ENCODE measurements at places on chromosomes 2 and 18.

- DNase-seq, result no peak
These were observed 40.2 kb downstream of the GRB14 start for GRCh38 chr2:164581050-164581449.

- peak; percentile 53 for DNase-seq
These were observed 572 bp downstream of the RPS27A start for GRCh38 chr2:55232863-55233657.

DNA sequence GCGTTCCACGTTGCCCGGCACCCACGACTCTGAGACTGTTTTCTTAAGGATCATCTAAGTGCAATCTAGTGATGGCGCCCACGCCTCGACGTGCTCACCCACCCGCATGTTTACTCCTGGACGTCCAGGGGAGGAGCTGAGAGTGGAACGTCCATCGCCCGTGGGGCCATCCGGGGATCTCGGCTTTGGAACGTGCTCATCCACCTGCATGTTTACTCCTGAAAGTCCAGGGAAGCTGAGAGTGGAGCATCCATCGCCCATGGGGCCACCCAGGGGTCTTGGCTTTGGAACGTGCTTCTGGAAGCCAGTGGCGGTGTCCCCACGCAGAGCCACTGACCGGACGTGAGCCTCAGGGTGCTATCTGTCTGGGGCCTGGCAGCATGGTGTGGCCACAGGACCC lies 45.6 kb upstream of the SALL3 start:
- DNase-seq, result no peak

- DNase-seq, result no peak
These were observed 437.3 kb downstream of the ZNF521 start for GRCh38 chr18:24914685-24915084.

- DNase-seq, result no peak
These were observed 44.6 kb downstream of the TBC1D8 start for GRCh38 chr2:101106453-101107181.

DNA sequence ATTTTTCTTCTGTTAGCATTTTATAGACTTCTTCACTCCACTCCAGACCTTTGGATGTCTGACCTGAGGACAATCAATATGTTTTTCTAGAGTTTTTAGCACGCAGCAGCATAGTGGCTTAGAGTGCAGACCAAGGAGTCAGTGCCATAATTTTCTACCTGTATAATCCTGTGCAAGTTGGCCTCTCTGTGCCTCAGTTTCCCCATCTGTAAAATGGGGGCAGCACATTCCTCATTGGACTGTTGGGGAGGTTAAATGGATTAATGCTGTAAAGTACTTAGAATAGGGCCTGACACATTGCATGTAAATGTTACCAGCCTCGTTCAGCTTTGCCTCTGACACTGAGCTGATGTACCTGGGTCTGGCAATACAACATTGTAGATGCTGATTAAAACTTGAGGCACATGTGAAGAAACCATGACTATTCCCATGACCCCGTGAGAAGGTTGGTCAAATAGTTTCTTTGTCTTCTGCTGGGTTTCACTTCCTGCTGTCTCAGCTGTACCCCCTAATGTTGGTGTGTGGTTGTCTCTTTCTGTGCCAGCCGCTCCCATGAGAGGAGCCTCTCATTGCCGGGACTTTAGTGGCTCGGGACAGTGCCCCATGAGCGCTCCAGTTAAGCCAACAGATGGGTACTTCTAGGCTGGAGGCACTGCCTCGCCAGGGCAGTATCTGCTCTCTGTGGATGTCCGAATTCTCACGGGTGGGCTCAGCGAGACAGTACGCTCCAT lies 125.3 kb downstream of the SH3RF3 start:
- no peak for DNase-seq

Measured in stimulated activated CD4-positive, alpha-beta T cell treated with anti-CD3 and anti-CD28 coated beads, Interleukin-15, amount 100 ng/mL, for 24 hours (primary cell).